ENCODE measurements at places on chromosomes 5 and 9.

GRCh38 chr5:11733840-11734192, 170.4 kb downstream of the CTNND2 start:
- no peaks in the 10 kb centered on the region for H3K36me3 ChIP-seq
- no peak for DNase-seq
- no peaks in the 10 kb centered on the region for H3K27me3 ChIP-seq
- H3K4me1 ChIP-seq: no peaks in the 10 kb centered on the region
- no peak overlapping the region for H3K27ac ChIP-seq

DNA sequence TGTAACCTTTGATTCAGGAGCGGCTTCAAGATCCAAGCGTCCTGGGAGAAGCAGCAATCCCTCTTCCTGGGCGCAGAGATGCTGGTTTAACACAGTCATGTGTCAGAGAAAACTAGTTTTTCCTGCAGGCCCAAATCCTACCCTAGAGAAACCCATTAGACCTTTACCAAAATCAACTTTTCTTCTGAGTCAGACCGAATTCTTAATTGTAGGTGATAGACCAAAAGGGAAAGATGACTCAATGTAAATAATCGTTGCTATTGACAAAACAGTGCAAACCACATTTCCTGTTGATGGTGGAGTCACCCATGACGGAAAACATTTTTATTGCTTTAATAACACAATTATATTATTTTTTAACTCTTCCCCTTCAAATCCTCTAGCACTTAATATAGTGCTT, 40.1 kb downstream of the SLC1A1 start:
- peaks cover 3% of the 10 kb centered on the region for H3K4me1 ChIP-seq
- H3K27me3 ChIP-seq: no peaks in the 10 kb centered on the region
- DNase-seq: peak; percentile 49
- H3K27ac ChIP-seq: peak overlapping the region; percentile 66
- no peaks in the 10 kb centered on the region for H3K36me3 ChIP-seq

GRCh38 chr5:177366528-177367322, 9.0 kb downstream of the RGS14 start:
- peaks cover 32% of the 10 kb centered on the region for H3K4me1 ChIP-seq
- no peak overlapping the region for H3K27ac ChIP-seq
- H3K27me3 ChIP-seq: no peaks in the 10 kb centered on the region
- DNase-seq: no peak

GRCh38 chr9:92963831-92964606, 16.7 kb downstream of the FGD3 start:
- H3K4me3 ChIP-seq: peak overlapping the region; percentile 89
- peak overlapping the region; percentile 92 for H3K27ac ChIP-seq
- peaks cover 4% of the 10 kb centered on the region for H3K36me3 ChIP-seq

- H3K4me3 ChIP-seq: no peak overlapping the region
- no peak overlapping the region for H3K27ac ChIP-seq
- no peak for DNase-seq
Measured at GRCh38 chr5:125301711-125302110, 555.3 kb upstream of the ZNF608 start.

DNA sequence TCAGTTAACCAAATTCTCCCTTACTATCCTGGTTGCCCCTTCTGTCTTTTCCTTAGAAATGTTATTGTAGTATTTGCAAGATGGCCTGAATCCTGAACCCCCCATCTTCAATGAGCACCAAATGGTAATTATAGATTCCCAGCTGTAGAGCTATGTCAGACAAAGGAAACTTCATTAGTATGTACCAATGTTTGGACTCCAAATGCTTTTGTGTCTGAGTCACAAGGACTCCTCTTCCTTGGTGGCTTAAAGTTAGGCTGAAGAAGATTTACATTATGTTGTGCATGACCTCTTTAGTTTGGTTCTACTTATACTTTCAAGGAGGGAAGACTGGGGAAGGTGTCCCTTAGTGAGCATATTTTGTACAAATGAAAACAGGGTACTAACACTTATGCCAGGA, 105.9 kb upstream of the CDKN2B start:
- no peaks in the 10 kb centered on the region for H3K4me1 ChIP-seq
- no peaks in the 10 kb centered on the region for H3K36me3 ChIP-seq
- H3K27ac ChIP-seq: no peak overlapping the region
- no peak for DNase-seq
- H3K27me3 ChIP-seq: peaks cover 3% of the 10 kb centered on the region
- no peak overlapping the region for H3K4me3 ChIP-seq

DNA sequence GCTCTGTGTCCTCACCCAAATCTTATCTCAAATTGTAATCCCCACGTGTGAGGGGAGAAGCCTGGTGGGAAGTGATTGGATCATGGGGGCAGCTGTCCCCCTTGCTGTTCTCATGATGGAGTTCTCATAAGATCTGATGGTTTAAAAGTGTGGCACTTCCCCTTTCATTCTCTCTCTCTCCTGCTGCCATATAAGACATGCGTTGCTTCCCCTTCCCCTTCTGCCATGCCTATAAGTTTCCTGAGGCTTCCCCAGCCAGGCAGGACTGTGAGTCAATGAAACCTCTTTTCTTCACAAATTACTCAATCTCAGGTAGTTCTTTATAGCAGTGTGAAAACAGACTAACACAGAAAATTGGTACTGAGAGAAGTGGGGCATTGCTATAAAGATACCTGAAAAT, 107.7 kb downstream of the DMAC1 start:
- no peak for DNase-seq
- no peaks in the 10 kb centered on the region for H3K4me1 ChIP-seq
- H3K27ac ChIP-seq: no peak overlapping the region
- no peaks in the 10 kb centered on the region for H3K27me3 ChIP-seq

DNA sequence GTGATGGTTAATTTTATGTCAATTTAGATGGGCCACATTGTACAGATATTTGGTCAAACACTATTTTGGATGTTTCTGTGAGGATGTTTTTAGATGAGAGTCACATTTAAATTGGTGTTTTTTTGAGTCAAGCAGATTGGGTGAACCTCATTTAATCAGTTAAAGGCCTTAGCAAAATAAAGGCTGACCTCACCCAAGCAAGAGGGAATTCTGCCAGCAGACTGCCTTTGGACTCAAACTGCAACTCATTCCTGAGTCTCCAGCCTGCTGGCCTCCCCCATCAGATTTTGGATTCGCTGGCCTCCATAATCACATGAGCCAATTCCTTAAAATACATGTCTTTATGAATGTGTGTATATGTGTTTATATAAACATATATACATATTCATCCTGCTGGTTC, 282.7 kb upstream of the POU5F2 start:
- DNase-seq: no peak
- H3K4me3 ChIP-seq: no peak overlapping the region
- H3K4me1 ChIP-seq: no peaks in the 10 kb centered on the region
- H3K36me3 ChIP-seq: peaks cover 3% of the 10 kb centered on the region
- no peak overlapping the region for H3K27ac ChIP-seq

GRCh38 chr9:37918665-37919170, 14.8 kb upstream of the SLC25A51 start:
- no peak for DNase-seq
- H3K4me3 ChIP-seq: no peak overlapping the region
- H3K27me3 ChIP-seq: peaks cover 7% of the 10 kb centered on the region
- H3K36me3 ChIP-seq: no peaks in the 10 kb centered on the region

GRCh38 chr9:82488313-82489200, 500.0 kb downstream of the SPATA31D1 start:
- H3K36me3 ChIP-seq: no peaks in the 10 kb centered on the region
- H3K4me1 ChIP-seq: no peaks in the 10 kb centered on the region
- H3K27ac ChIP-seq: no peak overlapping the region
- no peaks in the 10 kb centered on the region for H3K27me3 ChIP-seq
- no peak overlapping the region for H3K4me3 ChIP-seq

GRCh38 chr9:14140096-14140697, 173.7 kb downstream of the NFIB start:
- H3K4me3 ChIP-seq: no peak overlapping the region
- H3K27ac ChIP-seq: no peak overlapping the region
- H3K4me1 ChIP-seq: no peaks in the 10 kb centered on the region
- no peaks in the 10 kb centered on the region for H3K36me3 ChIP-seq

DNA sequence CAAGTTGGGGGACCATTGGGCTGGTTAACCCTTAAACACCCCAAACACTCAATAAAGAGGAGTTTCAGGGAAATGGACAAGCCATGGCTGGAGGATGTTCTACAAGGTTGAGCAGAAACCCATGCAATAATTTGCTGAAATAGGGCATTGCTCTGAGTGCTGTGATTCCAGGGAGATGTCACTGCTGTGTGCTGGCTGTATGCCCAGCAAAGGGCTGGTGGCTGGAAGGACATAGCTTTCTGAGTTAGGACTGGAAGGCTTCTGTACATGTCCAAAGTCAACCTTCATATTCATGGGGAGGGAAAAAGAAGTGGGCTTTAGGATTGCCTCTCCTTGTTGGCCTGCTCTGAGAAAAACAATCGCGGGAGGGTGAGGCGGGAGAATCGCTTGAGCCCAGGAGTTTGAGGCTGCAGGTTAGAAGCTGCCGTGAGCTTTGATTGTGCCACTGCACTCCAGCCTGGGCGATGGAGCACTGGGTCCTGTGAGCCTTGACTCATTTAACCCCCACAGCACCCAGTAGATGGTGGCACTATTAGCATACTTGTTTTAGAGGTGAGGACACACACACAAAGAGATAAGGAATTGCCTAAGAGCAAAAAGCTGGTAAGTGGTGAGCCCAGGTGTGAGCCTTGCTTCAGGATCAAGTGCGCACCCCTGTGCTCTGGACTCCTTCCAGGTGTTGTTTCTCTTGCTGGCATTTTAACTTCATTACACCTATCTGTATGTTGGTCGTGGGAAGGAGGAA, 20.4 kb downstream of the IL12B start:
- H3K4me3 ChIP-seq: no peak overlapping the region
- no peak for DNase-seq
- peaks cover 24% of the 10 kb centered on the region for H3K27me3 ChIP-seq
- no peak overlapping the region for H3K27ac ChIP-seq
- H3K4me1 ChIP-seq: peaks cover 10% of the 10 kb centered on the region

GRCh38 chr5:135327429-135328127, 71.5 kb downstream of the MACROH2A1 start:
- peaks cover 19% of the 10 kb centered on the region for H3K36me3 ChIP-seq
- no peak overlapping the region for H3K4me3 ChIP-seq
- no peaks in the 10 kb centered on the region for H3K27me3 ChIP-seq
- H3K27ac ChIP-seq: no peak overlapping the region
- DNase-seq: no peak

- no peaks in the 10 kb centered on the region for H3K27me3 ChIP-seq
- DNase-seq: no peak
- H3K27ac ChIP-seq: no peak overlapping the region
- H3K36me3 ChIP-seq: no peaks in the 10 kb centered on the region
Measured at GRCh38 chr9:87602933-87603643, 105.4 kb downstream of the DAPK1 start.

DNA sequence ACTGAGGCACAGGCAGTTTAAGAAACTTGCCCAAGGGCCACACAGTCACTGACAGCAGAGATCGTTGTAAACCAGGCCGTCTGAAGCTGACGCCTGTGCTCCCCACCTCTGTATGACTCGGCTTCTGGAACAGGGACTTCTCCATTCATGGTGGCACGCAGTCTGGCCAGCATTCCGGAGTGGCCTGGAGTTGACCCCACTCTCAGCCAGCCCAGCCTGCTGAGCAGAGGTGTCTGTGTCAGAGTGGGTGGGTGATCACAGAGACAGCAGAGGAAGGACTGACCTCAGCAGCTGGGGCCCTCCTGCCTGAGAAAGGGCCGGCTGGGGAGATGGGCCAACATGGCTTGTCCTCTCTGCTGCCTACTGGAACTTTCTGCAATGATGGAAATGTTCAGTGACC, 12.6 kb downstream of the LRSAM1 start:
- no peak overlapping the region for H3K27ac ChIP-seq
- no peaks in the 10 kb centered on the region for H3K4me1 ChIP-seq
- DNase-seq: no peak
- no peak overlapping the region for H3K4me3 ChIP-seq

DNA sequence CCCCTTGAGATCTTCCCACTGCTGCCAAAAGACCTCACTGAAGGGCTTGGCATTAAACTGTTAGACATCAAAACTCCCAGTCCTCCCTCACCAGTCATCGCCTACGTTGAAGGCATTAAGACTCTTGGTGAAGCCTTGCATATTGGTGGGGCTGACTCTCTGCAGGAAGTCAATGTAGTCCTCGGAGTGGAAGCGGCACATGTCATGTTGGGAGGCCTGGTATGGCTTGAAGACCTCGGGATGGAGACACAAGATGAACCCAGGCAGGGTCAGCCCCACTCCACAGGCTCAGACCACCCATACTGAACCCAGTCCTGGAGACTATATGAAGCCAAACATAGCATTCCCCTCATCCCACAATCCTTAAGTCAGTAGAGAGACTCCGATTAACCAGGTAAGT, 1.9 kb downstream of the HDAC3 start:
- no peaks in the 10 kb centered on the region for H3K27me3 ChIP-seq
- no peak overlapping the region for H3K4me3 ChIP-seq
- no peak for DNase-seq
- peaks cover 29% of the 10 kb centered on the region for H3K36me3 ChIP-seq

DNA sequence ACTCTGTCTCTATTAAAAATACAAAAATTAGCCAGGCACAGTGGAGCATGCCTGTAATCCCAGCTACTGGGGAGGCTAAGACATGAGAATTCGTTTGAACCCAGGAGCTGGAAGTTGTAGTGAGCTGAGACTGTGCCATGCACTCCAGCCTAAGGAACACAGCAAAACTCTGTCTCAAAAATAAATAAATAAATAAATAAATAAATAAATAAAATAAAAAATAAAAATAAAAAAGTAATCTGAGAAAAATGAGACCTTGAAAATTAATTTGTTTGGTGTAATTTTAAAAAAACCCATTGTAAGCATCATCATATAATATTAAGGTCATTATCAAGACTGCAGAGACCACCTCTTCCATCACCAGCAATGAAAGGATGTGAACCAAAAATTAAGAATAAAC, 997.1 kb downstream of the CDH18 start:
- H3K27ac ChIP-seq: no peak overlapping the region
- no peak overlapping the region for H3K4me3 ChIP-seq
- H3K4me1 ChIP-seq: no peaks in the 10 kb centered on the region
- H3K27me3 ChIP-seq: no peaks in the 10 kb centered on the region
- no peaks in the 10 kb centered on the region for H3K36me3 ChIP-seq

- H3K36me3 ChIP-seq: no peaks in the 10 kb centered on the region
- H3K4me1 ChIP-seq: no peaks in the 10 kb centered on the region
- no peak overlapping the region for H3K27ac ChIP-seq
- H3K4me3 ChIP-seq: no peak overlapping the region
- no peak for DNase-seq
Measured at GRCh38 chr5:31767335-31768031, 128.6 kb downstream of the PDZD2 start.

DNA sequence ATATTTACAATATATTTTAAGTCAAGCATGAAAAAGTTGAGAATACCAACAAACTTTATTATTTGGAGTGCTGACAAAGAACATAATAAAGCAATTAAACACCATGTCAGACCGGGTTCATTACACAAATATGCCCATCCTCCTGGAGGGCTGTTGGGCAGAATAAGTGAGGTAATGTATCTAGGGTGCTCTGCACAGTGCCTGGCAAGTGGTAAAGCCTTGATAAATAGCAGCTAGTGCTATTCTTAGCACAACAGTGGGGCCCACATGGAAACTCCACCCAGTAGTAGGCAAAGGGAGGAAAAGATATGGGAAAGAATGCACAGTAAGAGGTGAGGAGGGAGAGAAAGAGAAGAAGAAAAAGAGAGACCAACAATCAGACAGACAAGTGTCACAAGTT, 97.7 kb downstream of the SLC1A3 start:
- no peak overlapping the region for H3K27ac ChIP-seq
- H3K36me3 ChIP-seq: no peaks in the 10 kb centered on the region
- no peaks in the 10 kb centered on the region for H3K4me1 ChIP-seq
- no peak overlapping the region for H3K4me3 ChIP-seq
